ENCODE measurements at places on chromosomes 6 and 20.

- no peak for DNase-seq
These were observed 82.6 kb upstream of the BMP5 start for GRCh38 chr6:55957961-55958422.

GRCh38 chr6:13536796-13537526 lies 37.4 kb upstream of the SIRT5 start:
- DNase-seq, result no peak

DNA sequence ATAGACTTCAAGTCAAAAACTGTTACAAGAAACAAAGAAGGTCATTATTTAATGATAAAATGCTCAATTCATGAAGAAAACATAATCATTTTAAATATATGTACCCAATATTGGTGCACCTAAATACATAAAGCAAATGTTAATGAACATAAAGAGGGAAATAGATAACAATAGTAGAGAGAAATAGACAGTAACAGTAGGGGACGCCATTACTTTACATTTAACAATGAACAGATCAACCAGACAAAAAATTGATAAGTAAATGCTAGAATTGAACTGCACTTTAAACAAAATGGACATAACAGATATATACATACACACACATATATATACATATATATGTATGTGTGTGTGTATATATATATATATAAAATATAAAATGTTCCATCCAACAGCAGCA lies 37.4 kb downstream of the IL22RA2 start:
- no peak for DNase-seq

- no peak for DNase-seq
These were observed 1.2 kb downstream of the CHMP4B start for GRCh38 chr20:33812152-33812849.

- DNase-seq, result no peak
These were observed 103.6 kb upstream of the SGK1 start for GRCh38 chr6:134421501-134421900.

DNA sequence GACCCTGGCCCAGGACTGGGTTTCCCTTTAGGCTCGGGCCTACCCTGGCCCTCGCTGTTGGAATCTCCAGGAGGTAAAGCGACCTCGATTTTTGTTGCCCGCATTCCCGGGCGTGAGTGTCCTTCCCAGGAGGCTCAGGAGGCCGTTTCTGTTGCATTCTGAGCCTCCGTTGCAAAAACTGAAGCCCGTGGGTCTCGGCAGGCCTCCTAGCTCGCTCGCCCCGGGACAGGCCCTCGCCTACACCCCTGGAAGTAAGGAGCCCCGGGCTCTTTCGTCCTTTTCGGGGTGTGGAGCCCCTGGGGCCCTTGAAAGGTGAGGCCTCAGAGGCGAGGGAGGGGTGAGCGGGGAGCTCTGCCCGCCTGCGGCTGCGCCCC lies 2.3 kb downstream of the NR2E1 start:
- DNase-seq, result no peak

- DNase-seq, result no peak
These were observed 173.2 kb upstream of the AFDN start for GRCh38 chr6:167653561-167653960.

DNA sequence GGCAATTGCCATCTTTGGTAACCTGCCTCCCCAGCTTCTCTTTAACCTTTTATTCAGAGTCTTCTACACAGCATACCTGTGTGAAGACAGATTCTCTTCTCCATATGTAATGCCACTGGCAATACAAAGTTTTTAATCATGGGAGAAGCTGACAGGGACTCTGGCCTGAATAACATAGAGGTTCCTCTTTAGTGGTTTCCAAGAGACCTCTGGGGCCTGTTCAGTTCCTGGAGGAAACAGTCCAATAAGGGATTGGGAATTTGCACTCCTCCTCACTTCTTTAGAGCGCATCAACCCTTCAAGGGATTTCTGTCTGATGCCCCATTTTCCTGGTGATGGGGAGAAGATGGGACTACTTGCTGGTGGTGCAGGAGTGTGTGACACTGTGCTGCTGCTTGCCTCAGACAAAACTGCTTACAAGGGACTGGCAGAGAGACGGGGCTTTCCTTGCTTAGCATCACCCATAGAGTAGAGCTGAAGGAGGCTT lies 1.4 kb downstream of the RIMS1 start:
- no peak for DNase-seq

DNA sequence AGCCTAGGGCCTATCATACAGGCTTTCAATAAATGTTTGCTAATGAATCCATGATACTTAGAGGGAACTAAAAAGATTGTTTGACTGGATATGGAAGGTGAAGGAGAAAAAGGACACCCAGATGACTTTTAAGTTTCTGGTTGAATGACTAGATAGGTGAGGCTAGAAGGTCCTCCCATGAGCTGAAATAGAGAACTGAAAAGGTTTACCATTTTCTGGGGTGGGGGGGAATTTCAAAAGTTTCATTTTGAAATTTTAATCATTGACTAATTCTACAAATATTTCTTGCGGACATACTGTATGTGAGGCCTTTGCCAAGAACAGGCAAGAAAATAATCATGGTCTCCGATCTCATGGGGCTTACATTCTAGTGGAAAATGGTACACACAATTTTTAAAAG lies 17.9 kb upstream of the ZBTB2 start:
- DNase-seq, result no peak

DNA sequence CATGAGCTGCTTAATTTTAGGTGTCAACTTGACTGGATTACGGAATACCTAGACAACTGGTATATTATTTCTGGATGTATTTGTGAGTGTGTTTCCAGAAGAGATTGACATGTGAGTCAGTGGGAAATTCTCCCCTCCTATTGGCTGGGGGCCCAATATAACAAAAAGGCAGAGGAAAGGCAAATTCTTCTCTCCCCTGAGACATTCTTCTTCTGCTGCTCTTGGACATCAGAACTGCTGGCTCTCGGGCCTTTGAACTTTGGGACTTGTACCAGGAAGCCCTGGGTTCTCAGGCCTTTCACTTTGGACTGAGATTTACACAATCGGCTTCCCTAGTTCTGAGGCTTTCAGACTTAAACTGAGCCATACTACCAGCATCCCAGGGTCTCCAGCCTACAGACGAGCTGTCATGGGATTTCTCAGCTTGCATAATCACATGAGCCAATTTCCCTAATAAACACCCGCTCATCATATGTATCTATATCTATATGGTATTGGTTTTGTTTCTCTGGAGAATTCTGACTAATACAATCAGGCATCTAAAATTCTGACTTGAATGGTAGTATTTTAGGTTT lies 7.6 kb upstream of the BTN3A3 start:
- DNase-seq, result no peak

DNA sequence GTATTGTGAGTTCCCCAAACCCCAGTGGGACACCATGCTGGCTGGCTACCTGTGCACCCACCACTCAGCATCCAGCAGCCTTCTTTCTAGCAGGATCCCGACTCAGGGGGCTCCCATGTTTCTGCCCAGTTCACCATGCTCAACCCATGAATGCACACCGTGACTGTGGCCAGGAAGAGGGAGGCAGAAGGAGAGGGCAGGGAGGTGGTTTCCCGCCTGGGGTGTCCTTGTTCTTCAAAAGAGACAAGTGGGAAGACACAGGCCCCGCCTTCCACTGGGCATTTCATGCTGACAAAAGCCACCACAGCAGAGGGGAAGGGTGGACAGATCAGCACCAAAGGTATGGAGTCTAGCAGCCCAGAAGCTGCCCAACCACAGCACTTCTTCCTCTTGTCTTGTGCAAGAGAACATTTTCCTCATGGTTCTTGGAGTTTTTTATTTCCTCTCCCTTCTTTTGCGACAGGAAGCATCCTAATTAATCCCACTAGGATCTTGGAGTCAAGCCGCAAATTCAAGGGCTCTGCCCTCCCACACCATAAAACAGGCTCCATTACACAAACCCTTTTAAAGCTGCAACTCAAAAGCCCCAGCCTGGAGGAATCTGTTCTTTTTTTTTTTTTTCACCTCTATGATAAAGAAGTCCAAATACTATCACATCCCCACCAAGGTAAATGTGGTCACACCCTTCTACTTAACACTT lies 13.5 kb upstream of the ANKRD60 start:
- no peak for DNase-seq

GRCh38 chr6:53523511-53524454 lies 21.1 kb downstream of the GCLC start:
- DNase-seq, result no peak

DNA sequence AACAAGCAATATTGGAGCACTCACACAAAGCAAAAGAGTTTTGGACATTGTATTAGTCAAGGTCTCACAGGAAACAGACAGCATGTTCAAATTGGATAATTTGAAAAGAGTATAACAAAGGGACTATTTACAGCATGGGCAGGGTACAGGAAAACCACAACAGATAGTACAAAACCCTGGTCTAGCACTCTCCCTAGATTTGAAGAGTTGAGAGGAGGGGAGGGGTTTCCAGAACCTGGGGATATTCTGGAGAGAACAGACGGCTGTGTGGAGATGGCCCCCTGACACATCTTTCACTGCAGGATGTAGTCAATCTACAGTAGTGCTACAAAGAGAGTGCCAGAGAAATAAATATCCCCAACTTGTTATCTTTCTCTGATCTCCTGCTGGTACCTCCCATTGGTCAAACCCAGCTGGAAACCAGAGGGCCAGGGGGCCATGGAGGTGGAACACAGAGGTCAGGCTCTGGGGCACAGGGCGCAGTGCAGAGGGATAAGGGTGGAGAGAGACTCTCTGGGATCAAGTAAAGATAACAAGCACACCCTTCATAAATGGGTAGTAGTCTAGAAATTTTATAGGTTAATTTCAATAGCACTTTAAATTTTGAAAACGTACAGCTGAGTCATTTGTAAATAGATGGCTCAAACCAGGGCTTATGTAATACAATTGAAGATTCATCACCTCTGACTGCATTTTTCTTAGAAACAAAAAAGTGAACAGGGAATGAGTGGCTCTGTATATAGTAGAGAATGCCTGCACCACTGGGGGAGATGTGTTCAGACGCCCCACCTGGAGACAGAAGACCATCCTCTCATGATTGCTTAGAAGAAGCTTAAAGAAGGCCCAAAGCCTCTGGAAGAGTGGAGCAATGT lies 25.7 kb downstream of the RCAN2 start:
- no peak for DNase-seq

- DNase-seq, result no peak
These were observed 26.5 kb downstream of the FASTKD5 start for GRCh38 chr20:3133155-3133554.

GRCh38 chr20:48049641-48050040 lies 264.4 kb upstream of the SULF2 start:
- DNase-seq, result no peak

DNA sequence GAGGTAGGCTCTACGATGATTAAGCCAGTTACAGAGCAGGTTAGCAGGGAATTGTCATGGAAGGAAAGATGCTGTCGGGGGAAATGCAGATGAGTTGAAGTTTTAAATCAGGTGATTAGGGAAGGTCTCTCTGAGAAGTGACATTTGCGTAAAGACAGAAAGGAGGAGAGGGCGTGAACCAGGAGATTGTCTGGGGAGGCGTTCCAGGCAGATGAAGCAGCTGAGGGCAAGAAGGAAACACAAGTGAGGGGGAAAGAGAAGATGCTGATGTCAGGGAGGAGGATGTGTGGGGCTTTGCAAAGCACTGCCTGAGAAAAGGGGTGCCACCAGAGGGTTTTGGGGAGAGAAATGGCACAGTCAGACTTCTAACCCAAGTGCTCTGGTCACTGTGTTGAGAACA lies 2.5 kb upstream of the TMEM14B start:
- no peak for DNase-seq

DNA sequence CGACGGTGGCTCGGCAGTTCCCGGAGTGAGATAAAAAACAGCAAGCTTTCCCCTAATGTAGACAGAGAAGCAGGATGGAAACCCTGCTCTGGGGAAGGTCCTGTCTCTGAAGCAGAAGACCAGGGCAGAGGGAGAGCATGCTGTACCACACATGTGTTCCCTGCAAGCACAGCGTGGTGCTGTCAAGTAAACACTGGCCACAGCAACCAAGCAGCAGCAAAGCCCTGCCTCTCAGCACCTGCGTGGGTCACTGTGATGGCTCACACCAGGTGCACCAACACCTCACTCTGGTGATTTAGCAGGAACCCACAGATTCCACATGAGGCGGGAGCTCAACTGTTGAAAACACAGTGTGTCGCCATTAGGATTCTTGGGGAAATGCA lies 65.2 kb upstream of the TXNDC5 start:
- DNase-seq, result no peak

DNA sequence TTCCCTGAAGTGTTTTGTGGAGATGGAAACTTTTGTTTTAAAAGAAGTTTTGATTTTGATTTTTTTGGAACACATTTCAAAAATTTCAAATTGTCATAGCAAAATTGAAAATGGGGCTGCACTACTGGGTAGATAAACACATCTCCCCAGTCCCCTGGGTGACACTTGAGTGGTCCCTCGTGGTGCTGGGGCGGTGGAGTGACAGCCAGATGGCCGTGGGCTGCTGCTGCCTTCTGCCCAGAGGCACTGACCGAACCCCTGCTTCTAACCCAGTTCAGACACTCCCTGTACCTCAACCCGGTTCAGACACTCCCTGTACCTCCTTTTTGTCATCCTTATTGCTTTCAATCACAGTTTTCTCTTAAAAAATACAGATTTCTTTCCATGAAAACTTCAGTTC lies 69.9 kb upstream of the SYNJ2 start:
- DNase-seq, result no peak

DNA sequence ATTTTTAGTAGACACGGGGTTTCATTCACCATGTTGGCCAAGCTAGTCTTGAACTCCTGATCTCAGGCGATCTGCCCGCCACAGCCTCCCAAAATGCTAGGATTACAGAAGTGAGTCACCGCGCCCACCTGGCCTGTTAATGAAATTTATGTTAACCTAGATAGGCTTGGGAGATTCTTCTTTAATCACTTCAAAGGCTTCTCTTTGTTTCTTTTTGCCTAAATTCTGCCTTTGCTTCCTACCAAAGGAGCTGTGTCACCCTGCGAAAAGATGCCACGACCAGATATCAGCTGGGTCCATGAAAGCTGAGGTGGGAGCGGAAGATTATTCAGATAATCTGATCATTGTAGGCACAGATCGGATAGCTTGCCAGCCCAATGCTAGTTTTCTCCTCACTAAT lies 75.3 kb downstream of the GMPR start:
- no peak for DNase-seq

- DNase-seq, result no peak
These were observed 47.9 kb upstream of the ECHDC1 start for GRCh38 chr6:127391094-127391953.

GRCh38 chr6:137271245-137272183 lies 52.3 kb upstream of the IFNGR1 start:
- no peak for DNase-seq

- DNase-seq, result no peak
These were observed 548.9 kb upstream of the ADGRB3 start for GRCh38 chr6:68086199-68086598.

DNA sequence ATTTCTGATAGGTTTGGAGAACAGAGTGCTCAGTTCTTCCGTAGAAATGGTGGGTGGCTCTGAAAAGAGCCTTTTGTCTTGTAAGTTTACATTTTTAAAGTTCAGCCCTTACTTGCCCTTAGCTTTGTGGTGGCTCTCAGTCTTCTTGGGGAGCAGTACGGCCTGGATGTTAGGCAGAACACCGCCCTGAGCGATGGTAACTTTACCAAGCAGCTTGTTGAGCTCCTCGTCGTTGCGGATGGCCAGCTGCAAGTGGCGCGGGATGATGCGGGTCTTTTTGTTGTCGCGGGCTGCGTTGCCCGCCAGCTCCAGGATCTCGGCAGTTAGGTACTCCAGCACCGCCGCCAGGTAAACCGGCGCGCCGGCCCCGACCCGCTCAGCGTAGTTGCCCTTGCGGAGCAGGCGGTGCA lies 19.5 kb downstream of the OR2B2 start:
- DNase-seq, result no peak

GRCh38 chr20:1860446-1860845 lies 34.8 kb upstream of the SIRPA start:
- DNase-seq, result no peak
